CD4-positive, alpha-beta T cell treated with Interleukin-6 at 100 ng/mL for 8 hours (primary cell): ENCODE measurements at places on chromosomes 2 and 18.

DNA sequence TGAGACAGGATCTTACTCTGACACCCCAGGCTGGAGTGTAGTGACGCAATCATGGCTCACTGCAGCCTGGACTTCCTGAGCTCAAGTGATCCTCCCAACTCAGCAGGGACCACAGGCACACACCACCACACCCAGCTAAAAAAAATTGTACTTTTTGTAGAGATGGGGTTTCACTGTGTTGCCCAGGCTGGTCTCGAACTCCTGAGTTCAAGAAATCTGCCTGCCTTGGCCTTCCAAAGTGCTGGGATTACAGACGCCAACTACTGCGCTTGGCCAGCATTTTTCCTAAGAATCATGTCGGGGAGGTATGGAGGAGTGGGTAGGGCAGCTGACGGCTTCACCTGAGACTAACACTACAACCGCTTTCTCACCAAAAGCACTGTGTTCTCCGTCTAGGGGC lies 50.4 kb downstream of the CYP26B1 start:
- DNase-seq: no peak

DNA sequence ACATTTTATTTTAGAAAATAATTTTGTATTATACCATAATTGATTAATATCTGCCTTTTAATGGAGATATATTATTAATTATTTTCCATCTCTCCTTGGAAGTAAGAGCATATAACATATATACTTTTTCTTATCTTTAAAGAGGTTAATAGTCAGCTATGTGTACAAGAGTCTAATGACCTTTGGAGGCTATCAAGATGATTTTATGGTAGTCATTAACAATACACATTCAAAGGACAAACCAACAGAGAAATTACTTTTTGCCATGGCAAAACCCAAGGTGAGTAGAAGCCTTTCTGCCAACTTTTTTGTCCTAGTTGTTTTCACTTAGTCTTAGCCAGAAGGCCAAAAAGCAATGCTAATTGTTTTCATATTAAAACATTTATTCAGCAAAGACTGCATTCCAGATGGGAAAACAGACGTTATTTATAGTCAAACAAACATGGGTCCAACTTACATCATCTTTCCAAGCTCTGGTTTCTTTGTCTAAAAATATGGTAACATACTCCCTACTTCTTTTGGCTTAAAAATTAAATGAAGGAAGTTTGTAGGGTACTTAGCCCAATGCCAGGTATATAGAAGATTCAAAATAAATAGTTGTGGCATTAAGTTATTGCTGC lies 9.6 kb upstream of the DYNC2LI1 start:
- DNase-seq: no peak

DNA sequence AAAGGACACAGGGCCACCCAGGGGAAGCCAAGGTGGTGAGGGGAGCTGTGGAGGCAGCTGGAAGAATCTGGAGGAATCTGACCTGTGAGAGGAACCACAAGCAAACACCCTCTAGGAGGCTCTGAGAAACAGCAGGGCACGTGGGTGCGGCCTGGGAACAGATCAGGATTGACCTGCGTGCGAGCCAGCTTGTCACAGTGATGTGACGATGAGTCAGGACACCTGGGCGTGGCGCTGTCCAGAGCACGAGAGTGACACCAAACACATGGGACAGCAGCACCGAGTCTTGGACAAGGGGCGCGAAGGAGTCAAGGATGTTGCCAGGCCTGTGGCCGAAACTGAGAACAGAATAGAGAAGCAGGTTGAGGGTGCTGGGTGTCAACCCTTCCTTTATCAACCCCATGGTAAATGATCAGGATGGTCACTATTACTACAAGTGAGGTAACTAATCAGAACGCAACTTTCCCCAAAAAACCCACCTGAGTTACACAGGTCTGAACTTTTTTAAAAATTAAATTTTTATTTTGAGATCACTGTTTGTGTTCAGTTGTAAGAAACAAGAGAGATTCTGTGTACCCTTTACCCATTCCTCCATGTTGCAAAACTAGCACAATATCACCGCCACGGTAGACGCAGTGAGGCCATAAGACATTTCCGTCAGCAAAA lies 637 bp upstream of the SFT2D3 start:
- DNase-seq: no peak

DNA sequence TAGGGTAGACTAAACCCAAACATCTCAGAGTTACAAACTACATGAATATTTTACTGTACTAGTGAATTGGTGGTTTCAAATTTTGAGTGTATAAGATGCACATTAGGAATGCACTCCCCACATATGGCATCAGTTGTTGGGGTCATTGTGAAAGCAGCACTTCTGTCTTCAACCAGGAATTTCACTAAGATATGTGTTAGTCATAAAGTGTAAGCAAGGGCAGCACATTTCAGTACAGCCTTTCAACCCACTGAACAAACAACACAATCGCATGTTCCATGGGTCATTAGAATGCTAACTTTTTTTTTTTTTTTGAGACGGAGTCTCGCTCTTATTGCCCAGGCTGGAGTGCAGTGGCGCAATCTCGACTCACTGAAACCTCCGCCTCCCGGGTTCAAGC lies 164.1 kb upstream of the MAP2 start:
- no peak for DNase-seq

DNA sequence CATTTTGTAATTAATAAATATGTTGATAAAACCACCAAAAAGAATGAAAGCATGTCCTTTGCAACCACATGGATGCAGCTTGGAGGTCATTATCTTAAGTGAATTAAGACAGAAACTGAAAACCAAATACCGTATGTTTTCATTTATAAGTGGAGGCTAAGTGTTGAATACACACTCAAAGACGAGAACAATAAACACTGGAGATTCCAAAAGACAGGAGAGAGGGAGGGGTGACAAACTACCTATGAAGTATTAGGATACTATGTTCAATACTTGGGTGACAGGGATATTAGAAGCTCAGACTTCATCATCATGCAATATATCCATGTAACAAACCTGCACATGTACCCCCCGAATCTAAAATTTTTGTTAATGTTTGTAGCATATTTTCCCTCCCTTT lies 7.0 kb downstream of the ERLEC1 start:
- DNase-seq: no peak

DNA sequence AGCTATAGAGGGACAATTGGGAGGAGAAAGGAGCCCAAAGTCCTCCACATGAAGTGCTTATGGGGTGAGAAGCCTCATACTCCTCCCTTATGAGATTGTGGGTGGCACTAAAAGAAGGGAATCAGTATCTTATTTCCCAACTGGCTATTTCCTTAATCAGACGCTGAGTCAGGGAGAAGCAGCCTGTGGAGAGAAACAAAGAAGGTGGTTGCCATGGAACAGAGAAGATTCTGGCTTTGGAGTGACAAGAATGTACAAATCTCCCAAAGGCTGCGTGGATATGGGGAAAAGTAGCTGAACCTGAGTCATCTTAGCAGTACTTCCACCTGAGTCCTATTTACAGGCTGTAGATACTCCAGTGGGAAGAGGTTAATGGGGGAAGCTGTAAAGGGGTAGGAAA lies 115.8 kb upstream of the CWC22 start:
- DNase-seq: no peak

- DNase-seq: no peak
Observed at GRCh38 chr2:144830543-144830942, 310.6 kb upstream of the ZEB2 start.

DNA sequence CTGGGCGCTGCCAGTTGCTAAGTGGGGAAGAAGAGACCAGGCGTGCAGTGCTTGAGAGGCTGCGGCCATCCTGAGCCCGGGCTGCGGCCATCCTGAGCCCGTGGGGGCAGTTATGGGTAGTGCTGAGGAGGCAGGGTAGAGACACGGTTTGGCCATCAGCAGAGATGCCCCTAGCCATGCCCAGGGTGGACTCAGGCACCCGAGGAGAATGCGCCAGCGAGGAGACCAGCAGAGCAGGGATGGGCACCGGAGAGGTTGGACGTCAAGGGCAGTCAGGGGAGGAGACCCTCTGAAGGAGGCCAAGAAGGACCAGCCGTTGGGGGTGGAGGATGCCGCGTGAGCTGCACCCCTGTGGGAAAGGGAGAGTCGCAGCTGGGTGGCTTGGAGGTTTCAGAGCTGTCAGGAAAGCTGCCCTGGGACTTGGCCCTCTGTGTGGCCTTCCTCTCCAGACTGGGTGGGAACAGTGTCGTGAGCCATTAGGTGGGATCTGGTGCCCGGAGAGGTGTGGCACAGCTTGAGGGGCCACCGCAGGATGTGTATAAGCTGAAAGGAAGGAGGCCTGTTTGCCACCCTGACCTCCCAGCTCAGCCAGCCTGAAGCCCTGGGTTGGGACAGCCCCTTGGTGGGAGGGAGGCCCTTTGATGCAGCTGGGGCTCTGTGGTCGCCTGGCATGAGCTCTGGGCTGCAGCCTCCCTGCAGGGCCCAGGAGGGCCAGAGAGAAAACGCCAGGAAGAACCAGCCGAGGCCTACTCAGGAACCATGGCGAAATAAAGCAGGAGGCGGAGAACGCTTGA lies 56.0 kb downstream of the SH3BP4 start:
- DNase-seq: no peak

DNA sequence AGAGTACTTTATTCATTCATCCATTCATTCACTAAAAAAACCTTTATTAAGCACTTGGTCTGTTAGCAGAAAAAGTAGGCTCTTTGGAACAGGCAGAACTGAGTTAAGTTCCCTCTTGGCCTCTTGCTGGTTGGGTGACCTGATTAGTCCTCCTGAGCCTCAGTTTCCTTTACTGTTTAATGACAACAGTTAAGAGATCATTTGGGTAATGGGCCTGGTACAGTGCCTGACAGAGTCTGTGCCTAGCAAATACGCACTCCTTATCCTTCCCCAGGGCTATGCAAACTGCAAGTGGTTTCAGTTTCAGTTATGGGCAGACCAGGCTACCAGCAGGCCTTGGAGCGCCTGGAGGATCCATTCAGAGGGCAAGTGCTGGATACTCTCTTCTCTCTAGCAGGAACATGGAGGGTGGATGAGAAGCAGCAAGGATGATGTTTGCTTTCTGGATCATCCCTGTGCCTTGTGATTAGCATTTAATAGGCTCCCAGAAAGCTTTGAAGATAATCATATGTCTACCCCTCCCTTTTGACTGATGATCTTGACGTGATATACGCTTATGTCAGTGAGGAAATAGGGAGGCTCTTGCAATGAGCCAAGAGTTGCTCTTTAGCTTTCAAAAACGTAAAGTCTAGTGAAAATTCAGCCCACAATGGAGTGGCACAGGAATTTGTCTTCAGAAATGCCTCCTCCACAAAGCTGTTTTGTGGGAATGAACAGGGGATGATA lies 12.4 kb upstream of the TAF1B start:
- no peak for DNase-seq

DNA sequence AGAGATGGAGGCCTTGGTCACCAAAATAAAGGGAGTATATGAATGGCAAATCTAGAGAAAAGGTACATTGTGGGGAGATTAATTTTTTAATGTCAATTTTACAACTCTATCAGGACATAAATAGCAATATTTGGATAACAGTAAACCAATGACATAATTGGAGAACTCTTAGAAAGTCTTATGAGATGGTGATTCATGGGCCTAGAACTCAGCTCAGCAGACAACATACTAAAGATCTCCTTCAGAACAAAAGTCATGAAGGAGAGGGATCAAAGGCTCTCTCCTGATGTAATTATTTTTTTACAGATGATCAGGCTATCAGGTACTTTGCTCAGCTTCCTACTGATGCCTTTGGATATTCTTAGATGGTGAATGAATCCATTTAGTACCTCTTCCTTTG lies 90.0 kb downstream of the CRACDL start:
- DNase-seq: no peak

DNA sequence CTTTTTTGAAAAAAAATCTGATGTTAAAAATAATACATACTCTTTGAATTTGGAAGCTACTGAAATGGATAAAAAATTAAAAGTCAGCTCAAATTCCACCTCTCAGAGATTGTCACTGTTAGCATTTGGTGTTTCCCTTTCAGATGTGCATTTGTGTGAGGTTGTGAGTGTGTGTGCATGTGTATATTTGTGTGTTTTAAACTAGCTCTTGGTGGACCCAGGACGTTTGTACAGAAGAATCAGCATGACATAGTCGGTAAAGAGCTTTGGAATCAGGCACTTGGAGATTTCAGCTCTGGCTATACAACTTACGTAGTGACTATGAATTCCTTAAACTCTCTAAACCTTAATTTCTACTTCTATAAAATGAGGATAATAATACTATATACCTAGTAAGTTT lies 14.5 kb downstream of the SPATS2L start:
- DNase-seq: no peak
